ENCODE measurements at places on chromosomes 3 and 15.

- no peak for DNase-seq
Measured at GRCh38 chr3:4425707-4426106, 41.4 kb downstream of the SUMF1 start.

DNA sequence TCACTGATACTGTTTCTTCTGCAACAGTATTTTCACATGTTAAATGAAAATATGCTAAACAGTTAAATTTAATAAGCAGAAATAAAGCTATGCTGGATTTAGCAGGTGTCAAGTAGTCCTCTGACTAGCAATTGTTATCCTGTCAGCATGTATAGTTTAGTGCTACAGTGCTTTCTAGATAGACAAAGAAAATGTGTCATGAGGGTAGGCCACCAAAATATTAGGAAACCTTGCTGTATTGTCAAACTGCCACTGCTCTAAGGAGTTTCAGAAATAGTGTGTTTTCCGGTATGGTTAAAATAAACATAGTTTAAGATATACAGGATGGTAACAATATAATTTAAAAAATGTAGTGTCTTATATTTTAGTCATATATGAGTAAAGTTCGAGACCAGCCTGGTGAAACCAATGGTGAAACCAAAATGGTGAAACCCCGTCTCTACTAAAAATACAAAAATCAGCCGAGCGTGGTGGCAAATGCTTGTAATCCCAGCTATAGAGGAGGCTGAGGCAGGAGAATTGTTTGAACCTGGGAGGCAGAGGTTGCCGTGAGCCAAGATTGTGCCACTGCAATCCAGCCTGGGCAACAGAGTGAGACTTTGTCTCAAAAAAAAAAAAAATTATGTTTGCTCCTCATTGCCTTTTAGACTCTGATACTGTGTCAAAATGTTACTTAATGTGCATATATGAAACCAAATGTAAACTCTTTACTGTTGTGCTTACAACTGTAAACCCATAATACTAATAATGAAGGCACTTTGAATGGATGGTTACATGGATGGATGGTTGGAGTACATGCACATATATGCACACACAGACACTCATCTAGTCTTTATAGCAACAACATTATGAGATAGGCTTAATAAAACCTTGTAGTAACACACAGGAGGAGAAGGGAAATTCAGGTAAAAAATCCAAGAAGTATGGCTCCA is 204.8 kb downstream of the RSRC1 start:
- no peak for DNase-seq

GRCh38 chr3:129046037-129046731 is 14.4 kb upstream of the GP9 start:
- no peak for DNase-seq

DNA sequence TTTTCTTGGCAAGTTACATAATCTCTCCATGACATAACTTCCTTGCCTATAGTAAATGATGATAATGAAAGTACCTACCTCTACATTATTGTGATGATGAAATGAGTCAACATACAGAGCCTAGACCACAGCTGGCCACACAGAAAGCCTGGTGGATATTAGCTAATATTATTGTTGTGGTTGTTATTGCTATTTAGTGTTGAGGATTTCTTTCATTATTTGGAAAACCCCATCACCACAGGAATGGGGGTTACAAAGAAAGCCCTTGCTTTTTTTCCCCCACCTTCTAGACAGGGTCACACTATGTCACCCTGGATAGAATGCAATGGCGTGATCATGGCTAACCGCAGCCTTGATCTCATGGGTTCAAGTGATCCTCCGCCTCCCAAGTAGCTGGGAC is 125.0 kb downstream of the PDZRN3 start:
- DNase-seq: no peak

DNA sequence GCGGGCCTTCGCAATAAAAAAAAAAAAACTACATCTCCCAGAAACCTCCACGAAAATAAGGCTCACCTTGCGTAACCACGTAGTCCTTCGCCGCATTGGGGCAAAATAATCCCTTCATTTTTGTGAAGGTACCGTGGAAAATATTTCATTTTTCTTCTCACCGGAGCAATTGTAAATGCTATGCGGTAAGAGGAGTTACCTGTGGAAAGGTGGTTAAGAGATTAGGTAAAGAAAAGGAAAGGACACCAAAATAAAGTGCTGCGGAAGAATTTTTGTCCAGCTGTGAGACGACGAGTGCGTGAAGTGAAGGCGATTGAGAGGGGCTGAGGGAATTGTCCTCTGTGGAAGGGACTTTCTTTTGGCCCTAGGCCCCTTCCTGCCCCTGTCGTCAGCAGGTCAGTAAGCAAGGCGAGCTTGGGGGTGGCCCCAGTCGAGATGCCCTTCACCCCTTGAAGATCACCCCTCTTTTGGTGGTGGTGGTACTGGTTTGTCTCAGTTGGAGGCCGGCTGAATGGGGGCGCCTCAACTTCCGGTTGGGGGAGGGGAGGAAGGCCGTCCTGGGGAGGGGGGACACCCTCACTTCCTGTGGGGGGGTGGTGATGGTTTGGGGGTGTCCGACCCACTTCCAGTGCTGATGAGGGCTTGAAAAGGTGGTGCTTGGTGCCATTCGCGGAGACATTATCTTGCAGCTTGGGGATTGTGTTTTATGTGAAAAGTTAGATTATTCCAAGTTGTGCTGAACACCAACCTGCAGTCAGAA is at the start of gene HMG20A:
Gene HMG20A (plus strand): TSS at position 279 of the 760 bp plus-strand sequence. CDS start 37,520 bp downstream, outside the sequence.
- no peak for DNase-seq

GRCh38 chr3:150376001-150376848 is 31.9 kb upstream of the TSC22D2 start:
- DNase-seq: no peak

DNA sequence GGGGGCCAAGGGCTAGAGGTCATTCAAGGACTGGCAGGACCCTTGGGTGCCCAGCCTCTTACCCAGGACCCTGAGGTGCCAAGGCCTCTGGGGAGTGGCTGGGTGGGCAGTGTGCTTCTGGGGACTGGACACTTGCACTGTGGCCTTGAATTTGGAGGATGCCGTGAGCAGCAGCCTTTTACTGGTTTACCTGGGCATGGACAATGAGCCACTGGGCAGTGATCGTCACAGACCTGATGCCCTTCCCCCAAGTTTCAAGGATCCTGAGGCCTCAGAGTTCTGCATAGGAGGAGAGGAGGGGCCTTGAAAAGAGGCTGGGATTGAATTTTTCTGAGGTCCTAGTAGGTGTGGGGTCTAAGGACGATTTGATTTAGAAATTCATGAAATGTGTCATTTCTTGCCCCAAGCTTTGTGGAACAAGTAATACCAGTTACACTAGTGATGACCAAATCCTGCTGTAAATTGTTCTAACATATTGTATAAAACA is 146.1 kb upstream of the TPM1 start:
- DNase-seq: no peak

- no peak for DNase-seq
Measured at GRCh38 chr15:29087521-29088285, 181.9 kb downstream of the NSMCE3 start.

DNA sequence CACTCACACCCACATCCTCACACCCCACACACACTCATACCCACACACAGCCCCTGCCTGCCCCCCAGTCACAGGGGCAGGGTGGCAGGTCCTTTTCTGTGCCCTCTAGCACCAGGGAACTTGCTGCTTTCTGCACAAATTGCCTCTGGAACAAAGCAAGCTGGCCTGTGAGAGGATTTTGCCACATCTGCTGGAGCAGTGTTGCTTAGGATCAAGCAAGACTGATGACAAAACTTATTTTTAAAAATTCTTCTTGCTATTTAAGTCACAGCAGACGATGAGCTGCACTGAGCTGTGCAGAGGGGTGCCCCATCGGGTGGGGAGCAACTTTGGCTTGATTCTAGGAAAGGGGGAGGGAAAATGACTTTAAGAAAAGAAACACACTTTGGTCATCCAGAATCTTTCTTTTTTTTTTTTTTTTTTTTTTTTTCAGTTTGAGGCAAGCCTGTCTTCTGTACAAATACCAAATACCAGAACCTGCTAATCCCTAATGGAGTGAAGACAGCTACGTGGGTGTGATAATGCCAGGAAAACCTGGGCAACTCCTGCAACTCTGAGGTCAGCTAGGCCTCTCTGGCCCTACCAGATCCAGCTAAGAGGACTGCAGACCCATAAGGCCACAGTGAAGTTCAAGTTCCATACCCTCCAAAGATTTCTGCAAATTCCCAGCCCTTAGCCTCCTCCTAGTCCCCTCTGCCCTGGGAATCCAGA is 195.3 kb downstream of the ABHD5 start:
- no peak for DNase-seq

DNA sequence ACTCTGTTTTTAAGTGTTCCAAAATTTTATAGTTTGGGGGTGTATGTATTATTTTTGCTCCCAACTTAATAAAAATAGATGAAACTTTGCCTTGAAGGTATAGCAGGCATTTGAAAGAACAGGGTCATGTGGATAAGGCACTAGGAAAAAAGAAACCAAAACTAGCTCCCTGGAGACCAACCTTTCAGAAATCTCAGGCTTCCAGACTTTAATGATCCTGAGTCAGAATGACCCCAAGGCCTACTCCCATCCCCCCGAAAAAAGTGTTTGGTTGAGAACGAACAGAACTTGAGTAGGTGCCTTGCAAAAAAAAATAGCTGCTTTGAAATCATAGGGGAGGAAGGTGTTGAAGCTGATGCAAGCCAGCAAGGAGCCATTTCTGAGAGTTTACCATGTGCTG is 309.5 kb downstream of the THSD4 start:
- no peak for DNase-seq

DNA sequence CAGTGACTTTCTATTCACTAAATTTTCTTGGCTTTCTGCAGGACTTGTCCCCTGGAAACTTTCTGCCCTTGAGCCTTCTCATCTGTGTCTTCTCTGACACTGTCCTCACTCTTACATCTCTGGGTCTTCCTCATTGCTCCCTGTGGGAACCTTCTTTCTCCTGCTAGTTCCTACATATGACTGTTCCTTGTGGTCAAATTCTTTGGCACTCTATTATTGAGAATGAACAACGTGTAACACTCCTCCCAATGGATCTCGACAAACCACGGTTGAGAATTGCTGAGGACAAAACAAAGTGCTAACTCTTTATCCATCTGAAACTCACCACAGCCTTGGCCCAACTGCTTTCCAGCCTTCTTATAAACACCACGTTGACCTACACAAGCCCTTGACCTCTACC is 3.5 kb upstream of the FAM81A start:
- DNase-seq: no peak

DNA sequence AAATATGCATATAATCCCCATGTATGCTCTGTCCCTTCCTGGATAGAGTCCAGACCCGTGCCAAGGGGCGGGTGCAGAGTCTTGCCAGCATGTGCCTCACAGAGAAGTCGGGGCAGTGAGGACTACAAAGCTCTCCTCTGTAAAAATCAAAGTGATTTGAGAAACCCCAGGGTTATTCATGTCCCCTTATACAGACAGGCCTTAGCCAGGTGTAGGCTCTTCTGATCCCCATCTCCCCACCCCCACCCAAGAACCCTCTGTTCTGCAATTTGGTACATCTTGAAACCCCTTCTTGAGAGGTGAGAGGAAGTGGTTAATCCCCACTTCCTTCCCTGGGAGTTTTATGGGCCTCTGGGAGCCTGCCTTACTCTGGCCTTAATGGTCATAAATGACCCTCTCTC is 24.7 kb downstream of the TRIM71 start:
- DNase-seq: no peak

DNA sequence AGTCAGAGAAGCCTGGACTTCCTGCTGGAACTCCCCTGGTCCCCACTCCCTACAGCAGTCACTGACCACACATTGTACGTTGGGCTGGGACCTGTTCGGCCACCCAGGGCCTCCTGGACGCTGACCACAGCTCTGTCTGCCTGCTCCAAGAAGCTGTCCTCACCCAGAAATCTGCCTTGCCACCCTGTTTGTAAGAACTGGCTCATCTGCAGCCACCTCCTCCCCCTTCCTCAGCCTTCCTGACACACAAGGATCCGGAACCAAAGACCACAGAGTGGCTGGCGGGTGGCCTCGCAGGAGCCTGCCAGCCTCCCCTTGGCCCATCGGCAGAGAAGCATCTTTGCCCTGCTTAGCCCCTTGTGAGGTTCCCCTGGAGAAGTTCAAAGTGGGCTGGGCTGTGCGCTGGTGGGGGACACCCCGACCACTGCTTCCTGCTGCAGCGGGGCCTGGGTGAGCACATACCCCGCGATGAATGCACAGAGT is 91.9 kb downstream of the PCSK6 start:
- no peak for DNase-seq

DNA sequence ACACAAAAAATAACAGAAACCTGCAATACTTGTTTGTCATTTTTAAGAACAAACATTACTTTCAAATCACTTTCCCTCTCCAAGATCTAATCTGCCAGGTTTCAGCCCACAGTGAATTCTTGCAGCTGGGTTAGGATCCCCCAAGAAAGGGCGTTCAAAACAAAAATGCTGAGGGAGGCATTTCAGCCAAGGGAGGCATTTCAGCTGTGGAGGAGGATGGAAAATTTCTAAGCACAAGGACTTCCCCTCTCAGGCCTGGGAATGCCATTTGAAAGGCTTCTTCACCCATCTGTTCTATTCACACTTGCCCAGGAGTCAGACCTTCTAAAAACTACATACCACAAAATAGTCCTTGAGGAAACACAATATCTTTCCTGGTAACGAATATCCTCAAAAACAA is 69.1 kb downstream of the P3H2 start:
- DNase-seq: no peak

GRCh38 chr3:112651516-112651915 is 10.6 kb upstream of the CCDC80 start:
- DNase-seq: no peak

DNA sequence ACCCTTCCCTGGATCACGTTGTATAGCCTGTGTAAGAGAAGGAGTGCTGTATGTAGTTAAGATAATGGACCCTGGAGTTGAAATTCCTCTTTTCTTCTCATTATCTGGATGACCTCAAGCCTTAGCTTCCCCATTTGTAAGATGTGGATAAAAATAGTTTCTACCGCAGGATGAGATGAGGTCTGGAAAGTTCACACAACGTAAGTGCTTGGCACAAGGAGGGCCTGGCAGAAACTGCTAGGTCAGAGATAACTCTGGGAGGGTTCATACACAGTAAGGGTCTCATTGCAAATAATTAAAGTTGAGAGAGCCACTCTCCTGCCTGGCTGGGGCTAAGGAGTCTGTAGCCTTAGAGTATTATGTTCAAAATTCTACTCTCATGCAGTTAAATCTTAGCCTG is 214.4 kb downstream of the LRTM1 start:
- no peak for DNase-seq

DNA sequence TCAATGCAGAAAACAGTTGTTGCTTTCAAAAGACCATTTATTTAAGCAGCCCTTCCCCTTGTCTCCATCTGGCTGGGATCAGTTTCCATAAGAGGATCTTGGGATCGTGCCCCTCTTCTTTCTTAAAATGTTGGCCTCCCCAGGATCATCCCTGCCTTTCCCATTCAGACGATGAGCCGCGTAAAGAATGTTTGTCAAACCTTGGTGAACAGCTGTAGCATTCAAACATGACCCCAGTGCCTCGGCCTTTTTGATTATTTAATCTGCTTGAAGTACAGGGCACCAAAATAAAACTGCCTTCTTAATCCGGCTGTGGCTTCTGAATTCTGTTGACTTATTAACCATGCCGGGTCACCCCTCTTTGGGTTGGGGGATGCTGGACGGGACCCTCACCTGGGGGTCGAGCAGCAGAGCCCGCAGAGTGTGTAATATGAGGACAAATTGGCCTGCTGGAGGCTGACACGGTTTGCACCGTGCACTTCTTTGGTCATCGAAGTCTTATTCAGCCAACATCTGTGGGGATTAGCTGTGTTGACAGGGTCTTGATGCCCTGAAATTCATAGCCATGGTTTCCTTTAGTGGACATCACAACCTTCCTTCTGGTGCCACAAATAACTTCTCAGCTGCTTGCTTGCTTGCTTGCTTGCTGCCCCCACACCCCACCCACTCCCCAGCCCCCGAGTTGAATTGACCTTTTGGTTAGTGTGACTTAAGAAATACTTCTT is at the start of gene LRTM1:
Gene LRTM1 (minus strand): TSS at position 14 of the 725 bp plus-strand sequence. CDS start 148 bp downstream, outside the sequence.
- no peak for DNase-seq
